ENCODE measurements at places on chromosomes 1 and 21. TPM values are rescaled to one million over a fixed set of nuclear protein-coding genes. Genes with fewer than 3 reads are reported as not detected.

- no peaks in the 10 kb centered on the region for H3K36me3 ChIP-seq
- H3K27me3 ChIP-seq: no peaks in the 10 kb centered on the region
- no peaks in the 10 kb centered on the region for H3K4me1 ChIP-seq
- no peak overlapping the region for H3K27ac ChIP-seq
Observed at GRCh38 chr1:80181418-80181817, 1174.9 kb upstream of the ADGRL4 start.

DNA sequence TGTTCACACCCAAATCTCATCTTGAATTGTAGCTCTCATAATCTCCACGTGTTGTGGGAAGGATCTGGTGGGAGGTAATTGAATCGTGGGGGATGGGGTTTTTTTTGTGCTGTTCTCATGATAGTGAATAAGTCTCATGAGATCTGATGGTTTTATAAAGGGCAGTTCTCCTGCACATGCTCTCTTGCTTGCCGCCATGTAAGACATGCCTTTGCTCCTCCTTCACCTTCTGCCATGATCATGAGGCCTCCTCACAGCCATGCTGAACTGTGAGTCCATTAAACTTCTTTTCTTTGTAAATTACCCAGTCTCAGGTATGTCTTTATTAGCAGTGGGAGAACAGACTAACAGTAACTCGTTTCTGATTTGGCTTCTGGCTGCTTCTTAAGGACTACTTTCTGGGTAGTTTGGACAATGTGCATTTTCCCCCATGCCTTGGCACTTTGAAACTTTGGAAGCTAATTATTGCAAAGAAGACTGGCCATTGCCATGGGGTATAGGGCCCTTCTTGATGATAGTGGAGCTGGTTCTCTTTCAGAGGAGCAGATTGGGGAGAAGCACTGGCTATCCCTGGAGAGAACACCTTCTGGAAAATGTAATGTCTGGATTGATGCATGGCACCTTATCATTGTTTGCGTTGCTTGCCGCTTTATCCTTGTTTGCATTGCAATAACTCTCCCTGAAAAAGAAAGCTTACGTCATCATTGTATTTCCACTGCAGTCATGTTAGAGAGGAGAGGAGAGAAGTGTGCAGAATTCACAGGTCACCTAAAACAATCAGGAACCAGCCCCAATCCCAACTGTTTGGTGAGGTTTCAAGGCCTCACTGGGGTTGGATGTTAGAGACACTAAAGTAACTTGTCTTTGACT, 5.9 kb downstream of the CNIH3 start:
- DNase-seq: no peak
- no peak overlapping the region for H3K4me3 ChIP-seq
- no peaks in the 10 kb centered on the region for H3K36me3 ChIP-seq
- peaks cover 19% of the 10 kb centered on the region for H3K27me3 ChIP-seq

FAM43B gene
- total RNA-seq: not detected

GRCh38 chr1:154481053-154481452, 21.0 kb upstream of the TDRD10 start:
- H3K27ac ChIP-seq: no peak overlapping the region
- H3K36me3 ChIP-seq: no peaks in the 10 kb centered on the region
- H3K4me1 ChIP-seq: peaks cover 8% of the 10 kb centered on the region
- no peak for DNase-seq
- no peaks in the 10 kb centered on the region for H3K27me3 ChIP-seq

GRCh38 chr1:192860478-192861185, 51.8 kb downstream of the RGS2 start:
- no peak for DNase-seq
- no peaks in the 10 kb centered on the region for H3K27me3 ChIP-seq
- no peaks in the 10 kb centered on the region for H3K4me1 ChIP-seq

DNA sequence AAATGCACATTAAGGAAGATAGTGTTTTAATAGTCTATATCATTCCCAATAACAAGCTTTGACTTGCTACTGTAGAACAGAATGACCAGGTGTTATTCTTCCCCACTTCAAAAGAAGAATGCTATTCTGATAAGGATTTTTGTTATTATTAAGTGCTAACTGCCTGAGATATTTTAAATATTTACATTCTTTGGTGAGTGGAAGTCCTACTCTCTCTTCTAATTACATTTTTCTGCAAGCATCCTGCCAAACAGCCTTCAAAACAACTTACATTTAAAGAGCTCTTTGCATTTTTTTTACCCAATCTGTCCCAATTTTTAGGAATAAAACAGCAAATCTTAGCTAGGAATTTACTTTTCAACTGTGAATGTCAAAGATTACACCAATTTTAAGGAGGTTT, 23.5 kb upstream of the SYDE2 start:
- no peaks in the 10 kb centered on the region for H3K36me3 ChIP-seq
- no peak overlapping the region for H3K4me3 ChIP-seq
- H3K27ac ChIP-seq: peak overlapping the region; percentile 49
- DNase-seq: no peak
- no peaks in the 10 kb centered on the region for H3K27me3 ChIP-seq
- H3K4me1 ChIP-seq: no peaks in the 10 kb centered on the region

DNA sequence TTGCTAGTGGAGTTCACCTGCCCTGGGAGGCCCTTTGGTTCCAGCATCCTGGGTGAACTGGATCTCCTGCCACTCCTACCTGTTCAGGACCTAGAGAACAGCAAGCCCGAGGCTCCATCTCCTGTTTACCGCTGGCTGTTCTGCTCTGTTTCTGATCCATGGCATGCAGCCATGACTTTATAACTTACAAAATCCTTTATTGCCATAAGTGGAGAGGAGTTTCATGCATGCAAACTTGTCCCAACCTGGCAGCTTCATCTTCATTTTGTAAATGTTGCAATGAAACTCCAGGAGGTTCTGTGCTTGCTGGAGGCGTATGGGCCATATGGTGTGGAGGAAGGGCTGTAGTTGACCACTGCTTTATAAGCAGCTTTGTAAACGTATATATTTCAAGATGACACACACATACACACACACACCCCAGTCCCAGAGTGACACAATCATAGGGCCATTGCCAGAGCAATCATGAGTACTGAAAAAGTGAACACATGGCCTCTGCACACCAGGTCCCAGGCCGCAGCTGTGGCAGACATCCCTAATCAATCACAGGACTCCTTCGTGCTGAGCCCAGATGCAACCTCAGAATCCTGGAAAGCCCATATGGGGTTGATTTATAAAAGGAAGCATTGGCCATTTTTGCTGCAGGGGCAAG, 69.0 kb downstream of the UBIAD1 start:
- no peak for DNase-seq
- peaks cover 5% of the 10 kb centered on the region for H3K4me1 ChIP-seq
- H3K36me3 ChIP-seq: no peaks in the 10 kb centered on the region
- no peaks in the 10 kb centered on the region for H3K27me3 ChIP-seq

GRCh38 chr1:116988908-116989307, 12.7 kb upstream of the CD101 start:
- H3K36me3 ChIP-seq: no peaks in the 10 kb centered on the region
- H3K27ac ChIP-seq: no peak overlapping the region
- no peak for DNase-seq
- no peaks in the 10 kb centered on the region for H3K27me3 ChIP-seq
- H3K4me3 ChIP-seq: no peak overlapping the region

GRCh38 chr1:27113861-27114260, 41.1 kb downstream of the SLC9A1 start:
- DNase-seq: peak; percentile 46
- no peak overlapping the region for H3K27ac ChIP-seq
- peaks cover 44% of the 10 kb centered on the region for H3K4me1 ChIP-seq
- H3K36me3 ChIP-seq: no peaks in the 10 kb centered on the region

DNA sequence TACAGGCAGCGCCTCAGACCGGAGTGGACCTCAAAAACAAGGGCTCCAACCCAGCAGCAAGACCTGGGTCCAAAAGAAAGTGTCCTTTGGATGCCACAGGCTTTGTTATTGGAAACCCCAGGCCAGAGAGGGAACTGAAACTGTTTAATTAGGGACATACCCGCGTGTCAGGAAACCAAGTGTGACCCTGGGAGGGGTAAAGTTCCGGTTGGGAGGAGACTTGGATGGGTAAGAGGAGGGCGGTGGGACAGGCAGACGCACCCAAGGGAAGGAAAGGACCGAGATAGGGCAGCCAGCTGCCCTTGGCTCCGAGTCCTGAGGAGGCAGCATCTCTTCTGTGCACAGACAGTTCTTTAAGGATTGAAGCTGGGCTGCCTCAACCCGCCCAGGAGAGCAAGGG, 71.4 kb downstream of the CDC7 start:
- DNase-seq: no peak
- H3K27me3 ChIP-seq: no peaks in the 10 kb centered on the region
- H3K4me3 ChIP-seq: no peak overlapping the region

RGL1 gene
- 3.3 TPM for total RNA-seq

GRCh38 chr1:31532173-31532572, 44.1 kb upstream of the TINAGL1 start:
- H3K27ac ChIP-seq: no peak overlapping the region
- DNase-seq: no peak
- H3K4me1 ChIP-seq: no peaks in the 10 kb centered on the region
- H3K4me3 ChIP-seq: no peak overlapping the region

SNAPIN gene
- total RNA-seq: 39.0 TPM

- no peak overlapping the region for H3K27ac ChIP-seq
- DNase-seq: no peak
- H3K27me3 ChIP-seq: peaks cover 15% of the 10 kb centered on the region
- no peaks in the 10 kb centered on the region for H3K36me3 ChIP-seq
Observed at GRCh38 chr1:22212400-22213233, 69.7 kb upstream of the WNT4 start.

AMY2A gene
- not detected for total RNA-seq

All from CD8-positive, alpha-beta memory T cell (primary cell).